ENCODE measurements at places on chromosomes 6 and 20.

DNA sequence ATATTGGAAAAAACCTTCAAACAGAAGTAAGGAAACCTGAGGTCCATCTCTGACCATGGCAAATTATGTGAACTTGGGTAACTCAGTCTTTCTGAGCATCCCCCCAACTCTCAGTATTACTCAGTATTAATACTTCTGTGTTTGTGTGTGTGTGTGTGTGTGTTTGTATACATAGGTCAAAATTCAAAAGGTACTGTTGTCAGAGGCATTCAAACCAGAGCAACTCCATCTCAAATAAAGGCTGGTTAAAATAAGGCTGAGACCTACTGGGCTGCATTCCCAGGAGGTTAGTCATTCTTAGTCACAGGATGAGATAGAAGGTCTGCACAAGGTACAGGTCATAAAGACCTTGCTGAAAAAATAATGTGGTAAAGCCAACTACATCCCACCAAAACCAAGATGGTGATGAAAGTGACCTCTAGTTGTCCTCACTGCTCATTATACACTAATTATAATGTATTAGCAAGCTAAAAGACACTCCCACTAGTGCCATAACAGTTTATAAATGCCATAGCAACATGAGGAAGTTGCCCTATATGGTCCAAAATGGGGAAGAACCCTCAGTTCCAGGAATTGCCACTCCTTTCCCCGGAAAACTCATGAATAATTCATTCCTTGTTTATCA lies 33.3 kb upstream of the SLC22A16 start:
- H3K36me3 ChIP-seq: no peaks in the 10 kb centered on the region
- peak overlapping the region; percentile 16 for H3K27ac ChIP-seq
- no peak for DNase-seq

DNA sequence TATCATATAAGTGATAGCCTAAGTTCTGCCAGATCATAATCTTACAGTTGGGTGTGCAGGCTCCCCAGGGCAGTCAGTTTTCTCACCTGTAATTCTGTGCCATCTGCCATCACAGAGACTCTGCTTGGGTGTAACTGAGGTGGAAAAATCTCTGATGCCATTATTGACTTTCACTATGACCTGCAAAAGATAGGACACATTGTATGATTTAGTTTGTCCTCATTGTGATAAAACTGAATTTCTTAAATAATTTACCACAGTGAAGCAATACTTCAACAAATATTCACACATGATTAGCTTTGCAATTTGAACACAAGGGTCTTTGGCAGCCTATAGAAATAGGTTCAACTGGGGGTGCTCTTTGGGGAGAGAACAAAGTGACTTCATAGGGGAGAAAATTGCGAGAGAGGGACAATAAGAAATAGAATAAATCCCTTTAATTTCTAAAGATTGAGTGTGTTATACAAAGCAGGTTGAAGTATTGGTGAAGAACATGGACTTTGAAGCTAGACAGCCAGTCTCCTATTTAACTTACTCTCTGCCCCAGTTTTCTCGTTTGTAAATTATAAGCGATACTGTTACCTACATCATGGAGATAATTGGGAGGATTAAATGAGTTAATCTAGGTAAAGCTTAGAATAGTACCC lies 27.3 kb downstream of the FAM229B start:
- H3K27me3 ChIP-seq: no peaks in the 10 kb centered on the region
- no peaks in the 10 kb centered on the region for H3K4me1 ChIP-seq
- no peak overlapping the region for H3K27ac ChIP-seq

GRCh38 chr20:11553603-11554002 lies 364.1 kb upstream of the BTBD3 start:
- no peak overlapping the region for H3K27ac ChIP-seq
- no peak overlapping the region for H3K4me3 ChIP-seq
- no peaks in the 10 kb centered on the region for H3K4me1 ChIP-seq
- H3K27me3 ChIP-seq: no peaks in the 10 kb centered on the region
- H3K36me3 ChIP-seq: no peaks in the 10 kb centered on the region

- no peak for DNase-seq
- no peaks in the 10 kb centered on the region for H3K36me3 ChIP-seq
- no peak overlapping the region for H3K27ac ChIP-seq
- H3K4me3 ChIP-seq: no peak overlapping the region
- peaks cover 10% of the 10 kb centered on the region for H3K4me1 ChIP-seq
- peaks cover 50% of the 10 kb centered on the region for H3K27me3 ChIP-seq
These were observed 113.4 kb downstream of the PSMB1 start for GRCh38 chr6:170439366-170440361.

GRCh38 chr6:75563032-75563431 lies 38.6 kb upstream of the SENP6 start:
- no peak overlapping the region for H3K27ac ChIP-seq
- no peaks in the 10 kb centered on the region for H3K36me3 ChIP-seq
- DNase-seq: no peak
- H3K4me3 ChIP-seq: no peak overlapping the region

- H3K27me3 ChIP-seq: no peaks in the 10 kb centered on the region
- DNase-seq: no peak
- no peaks in the 10 kb centered on the region for H3K4me1 ChIP-seq
- no peaks in the 10 kb centered on the region for H3K36me3 ChIP-seq
These were observed 94.3 kb downstream of the PAK5 start for GRCh38 chr20:9744551-9744950.

DNA sequence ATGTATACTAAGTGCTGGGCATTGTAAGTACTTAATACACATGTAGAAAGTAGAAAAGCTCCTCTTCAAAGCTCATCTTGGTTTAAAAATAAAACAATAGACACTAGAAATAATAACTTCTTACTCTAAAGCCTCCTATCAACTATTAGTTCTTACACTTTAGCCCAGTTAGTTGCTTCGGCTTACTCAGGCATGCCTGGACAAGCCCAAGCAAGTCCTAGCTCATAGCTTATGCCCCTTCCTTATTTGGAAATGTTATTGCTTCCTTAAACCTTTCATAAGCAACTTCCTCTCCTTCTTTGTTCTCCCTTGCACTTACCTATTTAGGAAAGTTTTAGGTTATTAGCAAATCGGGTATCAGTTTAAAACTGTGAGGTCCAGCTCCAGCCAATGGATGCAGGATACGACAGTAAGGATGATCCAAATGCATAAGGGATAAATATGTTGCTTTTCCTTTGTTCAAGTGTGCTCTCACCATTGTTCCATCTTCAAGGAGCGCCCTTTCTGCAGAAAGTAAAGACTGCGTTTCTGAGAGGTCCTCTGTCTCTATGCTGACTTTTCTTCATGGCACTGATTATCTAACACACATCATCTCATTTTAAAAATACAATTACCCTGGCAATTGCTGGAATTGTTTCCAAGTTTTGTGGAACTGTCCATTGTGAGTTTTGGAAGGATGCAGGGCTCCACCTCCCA lies 12.3 kb downstream of the TMEM30A start:
- H3K4me1 ChIP-seq: peaks cover 5% of the 10 kb centered on the region
- DNase-seq: no peak
- no peak overlapping the region for H3K27ac ChIP-seq
- H3K36me3 ChIP-seq: peaks cover 8% of the 10 kb centered on the region
- H3K27me3 ChIP-seq: no peaks in the 10 kb centered on the region

DNA sequence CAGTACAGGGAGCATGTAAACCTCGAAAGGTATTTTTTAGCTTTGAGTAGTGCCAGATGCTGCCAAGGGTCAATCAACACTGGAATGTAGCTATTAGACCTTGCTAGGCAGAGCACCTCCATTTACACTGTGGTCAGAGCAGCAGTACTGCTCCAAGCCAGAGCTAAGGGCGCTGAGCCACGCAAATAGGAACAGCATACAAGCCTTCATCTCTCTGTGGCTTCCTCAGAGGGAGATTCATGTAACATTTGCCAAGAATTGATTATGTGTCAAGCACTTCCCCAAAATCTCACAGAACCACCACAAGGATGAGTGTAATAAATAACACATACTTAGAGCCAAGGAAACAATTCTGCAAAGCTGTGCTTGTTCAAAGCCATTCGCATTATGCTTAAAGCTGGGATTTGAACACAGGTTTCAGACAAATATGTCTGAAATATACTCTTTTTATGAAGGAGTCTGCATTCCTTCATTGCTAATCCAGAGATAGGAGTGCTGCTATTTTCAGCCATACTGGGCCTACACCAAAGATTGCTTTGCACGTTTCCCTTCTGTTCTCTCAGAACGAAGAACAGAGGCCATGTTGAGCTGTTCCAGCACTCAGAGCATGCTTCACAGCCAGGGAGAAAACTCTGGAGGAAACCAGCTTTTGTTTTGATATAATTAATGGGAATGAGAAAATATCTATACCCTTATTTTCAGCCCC lies 97.7 kb downstream of the SLC16A10 start:
- no peak for DNase-seq
- H3K27me3 ChIP-seq: no peaks in the 10 kb centered on the region
- no peak overlapping the region for H3K4me3 ChIP-seq
- no peaks in the 10 kb centered on the region for H3K36me3 ChIP-seq

DNA sequence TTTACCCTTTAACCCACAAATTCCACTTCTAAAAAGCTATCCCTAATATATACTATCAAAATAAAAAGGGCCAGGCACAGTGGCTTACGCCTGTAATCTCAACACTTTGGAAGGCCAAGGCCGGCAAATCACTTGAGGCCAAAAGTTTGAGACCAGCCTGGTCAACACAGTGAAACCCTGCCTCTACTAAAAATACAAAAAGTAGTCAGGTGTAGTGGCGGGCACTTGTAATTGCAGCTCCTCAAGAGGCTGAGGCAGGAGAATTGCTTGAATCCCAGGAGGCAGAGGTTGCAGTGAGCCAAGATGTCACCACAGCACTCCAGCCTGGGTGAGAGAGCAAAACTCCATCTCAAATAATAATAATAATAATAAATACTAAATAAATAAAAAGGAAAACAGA lies 82.5 kb downstream of the TRIM27 start:
- no peaks in the 10 kb centered on the region for H3K27me3 ChIP-seq
- peaks cover 4% of the 10 kb centered on the region for H3K4me1 ChIP-seq
- no peak overlapping the region for H3K27ac ChIP-seq
- DNase-seq: no peak

GRCh38 chr6:130783416-130784107 lies 43.6 kb upstream of the SMLR1 start:
- H3K4me3 ChIP-seq: no peak overlapping the region
- no peaks in the 10 kb centered on the region for H3K4me1 ChIP-seq
- H3K36me3 ChIP-seq: no peaks in the 10 kb centered on the region
- no peak for DNase-seq
- H3K27me3 ChIP-seq: no peaks in the 10 kb centered on the region

DNA sequence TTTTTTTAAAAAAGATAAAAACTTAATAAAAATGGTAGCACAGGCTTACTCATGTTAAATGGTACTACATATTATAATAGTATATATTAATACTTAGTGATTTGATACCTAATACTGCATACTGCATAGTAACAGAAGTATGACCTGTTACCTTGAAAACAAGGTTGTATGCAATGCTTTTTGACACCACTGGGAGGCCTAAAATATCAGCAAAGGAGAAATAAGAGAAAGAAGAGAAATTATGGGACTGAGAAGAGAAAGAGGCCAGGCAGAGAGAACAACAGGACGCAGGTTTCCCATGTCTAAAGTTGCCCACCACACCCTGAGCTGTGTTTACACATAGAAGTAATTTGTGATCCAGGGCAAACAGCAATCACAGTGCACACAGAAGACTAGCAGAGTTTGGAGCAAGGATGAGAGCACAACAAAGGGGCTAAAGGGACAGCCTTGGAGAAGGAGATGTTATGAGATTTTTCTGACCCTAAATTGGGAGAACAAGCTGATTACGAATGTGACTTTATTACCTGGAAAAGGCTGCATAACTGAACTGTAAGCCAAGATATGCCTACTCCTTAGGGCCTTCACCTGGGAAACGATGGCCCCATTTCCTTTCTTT lies 73.2 kb downstream of the ROS1 start:
- no peak for DNase-seq
- no peak overlapping the region for H3K4me3 ChIP-seq
- H3K4me1 ChIP-seq: no peaks in the 10 kb centered on the region
- no peak overlapping the region for H3K27ac ChIP-seq
- H3K27me3 ChIP-seq: no peaks in the 10 kb centered on the region
- no peaks in the 10 kb centered on the region for H3K36me3 ChIP-seq

DNA sequence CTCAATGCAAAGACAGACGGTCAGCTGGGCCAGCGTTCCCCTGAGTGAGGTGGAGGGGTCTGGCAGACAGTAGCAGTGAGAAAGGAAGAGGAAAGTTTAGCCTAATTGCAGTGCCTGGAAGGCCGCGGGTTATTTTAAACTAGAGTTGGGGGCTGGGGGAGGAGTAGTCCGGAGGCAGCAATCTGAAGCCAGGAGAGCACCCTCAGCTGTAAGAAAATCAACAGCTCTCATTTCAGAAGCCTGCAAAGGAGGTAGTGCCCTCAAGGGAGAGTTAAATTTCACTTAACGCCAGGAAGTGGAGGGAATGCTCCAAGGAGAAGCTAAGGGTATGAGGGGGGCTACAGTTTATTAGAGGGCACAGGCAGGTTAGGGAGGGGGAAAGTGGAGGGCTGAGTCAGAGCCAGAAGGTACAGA lies 26.9 kb downstream of the RING1 start:
- H3K4me3 ChIP-seq: no peak overlapping the region
- no peaks in the 10 kb centered on the region for H3K4me1 ChIP-seq
- DNase-seq: no peak
- no peak overlapping the region for H3K27ac ChIP-seq
- H3K36me3 ChIP-seq: no peaks in the 10 kb centered on the region

DNA sequence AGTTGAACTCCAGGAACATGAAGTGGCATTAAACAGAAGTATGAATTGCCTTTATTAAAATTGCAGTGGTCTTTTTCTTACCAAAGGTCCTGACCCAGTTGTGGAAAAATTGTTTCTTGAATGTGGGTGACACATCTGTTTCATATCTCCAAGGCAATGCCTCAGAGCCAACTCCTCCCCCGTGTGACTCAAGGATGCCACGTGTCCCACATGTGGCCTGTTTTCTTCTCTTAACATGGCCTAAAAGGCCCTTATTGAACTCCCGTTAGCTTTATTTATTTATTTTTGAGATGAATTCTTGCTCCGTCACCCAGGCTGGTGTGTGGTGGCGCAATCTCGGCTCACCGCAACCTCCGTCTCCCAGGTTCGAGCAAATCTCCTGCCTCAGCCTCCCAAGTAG lies 128.4 kb upstream of the ESR1 start:
- no peak overlapping the region for H3K4me3 ChIP-seq
- DNase-seq: no peak
- H3K27me3 ChIP-seq: no peaks in the 10 kb centered on the region

GRCh38 chr6:73564578-73565345 lies 43.9 kb upstream of the EEF1A1 start:
- H3K27ac ChIP-seq: no peak overlapping the region
- H3K4me3 ChIP-seq: no peak overlapping the region
- no peak for DNase-seq
